ENCODE measurements at places on chromosomes 7 and 10.

GRCh38 chr7:127904670-127904985 is 126.6 kb downstream of the LRRC4 start:
- no peak for DNase-seq

DNA sequence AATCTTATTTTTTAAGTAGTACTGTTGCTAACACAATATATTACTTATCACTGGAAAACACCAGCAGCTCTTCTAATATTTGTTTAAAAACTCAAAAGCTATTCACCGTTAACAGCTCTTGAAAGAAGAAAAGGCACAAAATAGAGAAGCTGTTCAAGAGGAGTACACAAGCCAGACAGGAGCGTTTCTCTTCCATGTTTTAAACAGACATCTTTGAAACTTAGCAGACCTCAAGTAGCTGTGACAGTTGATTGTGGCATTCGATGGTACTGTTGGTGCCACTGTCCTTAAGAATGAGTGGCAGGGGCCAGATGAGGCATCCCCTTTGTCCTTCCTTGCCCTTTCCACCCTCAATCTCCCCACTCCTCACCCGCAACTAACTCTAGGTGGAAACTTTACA is 81.6 kb upstream of the PRR15 start:
- no peak for DNase-seq

DNA sequence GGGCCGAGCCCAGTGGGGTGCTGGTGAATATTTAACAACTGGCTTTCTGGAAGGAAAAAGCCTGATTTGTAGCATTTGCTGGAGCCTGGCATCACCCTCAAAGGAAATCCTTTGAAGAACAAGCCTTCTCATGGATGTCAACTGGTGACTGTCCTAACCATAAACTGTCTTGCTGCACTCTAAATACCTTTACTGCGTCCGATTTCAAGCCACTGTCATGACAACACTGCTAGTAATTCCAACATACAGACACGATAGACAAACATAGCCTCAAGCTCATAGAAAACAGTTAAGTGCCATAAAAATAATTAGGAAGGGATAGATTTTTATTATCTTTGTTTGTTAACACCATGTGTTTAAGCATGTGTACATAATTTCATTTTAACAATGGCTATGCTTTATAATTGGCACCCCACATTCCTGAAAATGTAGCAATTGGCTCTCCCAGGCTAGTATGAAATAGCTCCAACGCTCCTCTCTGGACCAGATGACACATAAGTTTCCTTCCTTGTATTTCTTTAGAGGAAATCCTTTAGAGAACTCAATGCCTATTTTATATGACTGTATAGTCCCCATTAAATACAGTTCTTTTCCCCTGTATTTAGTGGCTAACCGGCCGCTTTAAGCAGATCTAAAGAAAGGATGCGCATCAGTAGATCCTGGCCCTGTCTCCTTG is 273.4 kb downstream of the PRPF18 start:
- no peak for DNase-seq

- no peak for DNase-seq
Measured at GRCh38 chr10:95297402-95297801, 6.6 kb upstream of the PDLIM1 start.

GRCh38 chr7:50317221-50317678 is 12.7 kb downstream of the IKZF1 start:
- no peak for DNase-seq

- DNase-seq, result no peak
Measured at GRCh38 chr10:129937351-129937751, 26.7 kb downstream of the EBF3 start.

DNA sequence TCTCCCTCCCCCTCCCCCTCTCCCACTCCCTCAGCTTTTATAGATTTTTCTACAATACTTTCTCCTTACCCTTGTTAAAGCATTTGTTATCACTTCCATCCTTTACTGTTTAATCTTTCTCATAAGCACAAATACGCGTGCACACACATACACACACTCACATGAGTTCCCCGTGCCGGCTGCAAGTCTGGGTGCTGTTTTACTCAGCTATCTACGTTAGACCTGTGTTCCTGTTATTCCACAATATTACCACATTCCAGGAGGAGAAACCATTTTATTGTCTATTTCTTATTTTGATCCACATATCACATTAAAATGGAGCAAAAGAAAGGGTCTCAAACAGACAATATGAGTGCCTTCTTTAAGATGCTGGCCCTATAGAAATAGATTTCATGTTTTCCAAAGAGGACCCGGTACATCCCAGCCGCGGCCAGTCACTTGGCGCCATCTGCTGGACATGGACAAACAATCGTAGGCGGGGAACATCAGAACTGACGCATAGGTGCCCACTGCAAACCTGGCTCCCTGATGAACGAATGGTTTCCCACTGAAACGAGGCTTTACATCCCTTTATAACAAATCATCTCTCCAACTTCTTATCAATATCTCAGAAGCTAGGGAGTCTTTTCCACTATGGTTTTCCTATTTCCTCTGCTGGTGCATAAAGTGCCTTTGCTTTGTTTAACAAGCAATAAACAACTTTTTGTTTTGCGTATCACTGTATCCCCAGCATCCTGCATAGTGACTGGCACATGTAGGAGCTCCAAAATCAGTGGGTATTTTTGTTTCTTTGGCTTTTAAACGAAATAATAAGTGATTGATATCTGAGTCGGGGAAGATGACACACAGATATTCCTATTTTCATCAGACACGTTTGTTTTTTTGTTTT is 25.2 kb upstream of the OPTN start:
- DNase-seq, result peak; percentile 73

- no peak for DNase-seq
Measured at GRCh38 chr7:126957443-126957842, 295.3 kb downstream of the GRM8 start.
